ENCODE measurements at places on chromosomes 2 and 18.

DNA sequence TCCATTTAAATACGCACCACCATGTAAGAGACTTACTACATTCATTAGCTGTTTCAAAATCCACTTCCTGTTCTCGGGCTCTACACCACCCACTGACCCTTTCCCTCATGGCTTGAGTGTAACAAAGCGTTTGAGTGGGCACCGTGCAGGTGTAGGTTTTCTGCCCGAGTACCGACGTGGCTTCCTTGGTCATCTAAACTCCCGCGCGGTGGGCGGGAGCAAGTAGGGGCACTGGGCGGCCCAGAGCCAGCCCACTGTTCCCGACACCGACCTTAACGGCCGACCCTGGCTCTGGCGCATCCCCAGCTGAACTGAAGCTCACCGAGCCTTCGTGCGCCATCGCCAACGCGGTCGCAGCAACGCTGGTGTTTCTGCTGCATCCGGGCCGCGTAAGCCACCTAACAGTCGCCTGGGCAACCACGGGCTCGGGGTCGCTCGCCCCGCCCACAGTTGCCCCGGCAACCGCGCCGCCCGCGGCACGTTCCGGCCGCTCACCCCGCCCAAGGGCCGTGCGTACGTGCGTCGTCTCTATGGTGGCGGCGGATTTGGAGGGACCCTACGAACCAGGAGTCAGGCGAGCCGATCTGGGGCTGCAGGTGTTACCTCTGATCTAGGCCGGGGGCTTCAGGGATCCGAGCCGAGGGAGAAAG, at the start of the genes C2orf81 and WDR54:
C2orf81 (minus strand) TSS at position 399 of the 650 bp plus-strand sequence; CDS start at position 340, 59 bp downstream.
WDR54 (plus strand) TSS at position 510 of the 650 bp plus-strand sequence. CDS start 424 bp downstream, outside the sequence.
- DNase-seq: peak; percentile 90

DNA sequence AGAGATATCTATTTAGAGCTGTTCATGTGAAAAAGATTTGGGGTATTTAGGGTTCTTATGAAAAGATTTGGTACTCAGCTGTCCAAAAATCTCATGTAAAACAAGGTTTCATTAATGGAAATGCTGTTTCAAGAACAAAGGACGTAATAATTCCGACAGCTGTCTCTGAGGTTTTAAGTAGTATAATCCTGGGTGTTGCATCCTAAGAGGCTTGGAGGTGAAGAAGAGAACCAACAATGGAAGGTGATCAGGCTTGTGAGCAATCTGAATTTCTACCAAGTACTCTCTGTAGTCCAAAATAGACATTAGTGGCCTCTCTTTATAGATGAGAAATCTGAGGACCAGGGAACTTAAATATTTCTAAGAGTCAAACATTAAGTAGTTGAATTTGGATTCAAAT, 205.1 kb downstream of the BABAM2 start:
- DNase-seq: no peak

DNA sequence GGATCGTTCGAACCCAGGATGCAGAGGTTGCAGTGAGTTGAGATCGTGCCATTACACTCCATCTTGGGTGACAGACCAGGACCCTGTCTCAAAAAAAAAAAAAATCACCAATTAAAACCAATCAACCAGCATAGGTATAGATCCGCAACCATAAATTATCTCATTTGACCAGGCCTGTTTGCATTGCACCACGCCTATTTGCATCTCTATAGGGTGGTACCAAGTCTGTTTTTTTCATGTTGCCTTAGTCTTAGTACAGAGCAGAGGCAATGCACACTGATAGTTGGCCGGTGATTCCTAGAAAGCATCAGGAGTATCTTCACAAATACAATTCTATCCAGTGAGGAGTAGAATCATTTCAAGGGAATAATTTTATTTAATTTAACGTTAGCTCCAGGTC, 9.3 kb upstream of the NPC1 start:
- DNase-seq: no peak

- no peak for DNase-seq
These were observed 296.9 kb downstream of the KCNJ3 start for GRCh38 chr2:154995361-154995760.

- DNase-seq: no peak
These were observed 95.7 kb upstream of the SERTAD2 start for GRCh38 chr2:64749446-64749845.

GRCh38 chr2:66579186-66580126, 144.5 kb downstream of the MEIS1 start:
- no peak for DNase-seq

GRCh38 chr2:220057916-220058315, 430.5 kb downstream of the SLC4A3 start:
- DNase-seq: no peak

GRCh38 chr2:46815121-46815802, 100.3 kb downstream of the MCFD2 start:
- DNase-seq: no peak

DNA sequence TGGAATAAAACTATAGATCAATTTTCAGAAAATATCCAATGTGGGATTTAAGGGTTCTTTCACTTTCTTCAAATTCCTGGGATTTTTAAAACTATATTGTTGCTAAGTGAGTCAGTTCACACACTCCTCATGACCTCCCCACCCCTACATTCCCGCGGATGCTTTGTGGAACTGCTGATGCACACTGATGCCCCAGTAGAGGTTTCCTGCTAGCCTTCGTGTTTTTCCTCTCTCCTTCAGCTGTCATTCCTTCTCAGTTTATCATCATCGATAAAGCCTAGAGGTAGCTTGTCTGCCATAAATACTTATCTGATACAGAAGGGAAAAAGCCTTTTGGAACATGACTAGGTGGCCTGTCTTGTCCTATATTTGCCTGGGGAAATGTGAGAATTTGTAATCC, 67.4 kb upstream of the GALNT5 start:
- no peak for DNase-seq

GRCh38 chr2:233817361-233817911, 36.9 kb downstream of the HJURP start:
- DNase-seq: no peak

DNA sequence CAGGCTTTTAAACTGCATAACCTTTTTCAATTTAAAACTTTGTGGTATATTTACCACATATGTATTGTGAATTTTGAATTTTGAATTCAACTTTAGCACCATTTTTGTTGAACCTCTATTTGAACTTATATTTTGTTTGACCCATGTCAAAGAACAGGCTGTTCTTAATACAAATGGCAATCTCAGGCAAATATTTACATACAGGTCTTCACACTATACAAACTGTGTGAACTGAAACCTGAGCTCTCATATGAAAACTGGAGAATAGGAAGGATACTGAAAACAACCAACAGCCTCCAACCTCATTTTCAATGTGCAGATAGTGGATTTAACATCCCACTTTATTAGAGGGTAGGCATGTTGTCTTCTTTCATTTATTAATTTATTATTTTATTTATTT, 491.8 kb downstream of the KCNJ3 start:
- no peak for DNase-seq

GRCh38 chr2:27954771-27955383, 64.3 kb downstream of the BABAM2 start:
- DNase-seq: peak; percentile 39

GRCh38 chr2:216713691-216714336, 18.5 kb upstream of the IGFBP5 start:
- no peak for DNase-seq

GRCh38 chr18:54209471-54210180, 14.8 kb downstream of the MBD2 start:
- no peak for DNase-seq

DNA sequence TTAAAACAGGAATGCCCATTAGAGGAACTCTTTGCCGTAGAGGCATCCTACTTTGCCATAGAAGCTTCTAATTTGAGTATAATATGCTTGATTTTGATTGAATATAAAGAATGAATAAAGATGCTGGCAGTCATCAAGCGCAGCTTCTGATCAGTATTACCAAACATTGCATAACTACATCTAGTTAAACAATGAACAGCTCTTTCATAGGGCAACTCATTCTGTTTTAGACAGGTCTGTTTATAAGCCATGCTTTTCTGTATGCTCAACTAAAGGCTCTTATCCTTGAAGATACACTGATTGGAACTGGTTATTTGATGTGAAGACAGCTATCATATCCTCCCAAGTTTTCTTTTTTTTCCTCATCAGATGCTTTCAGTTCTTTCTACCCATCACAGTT, 122.6 kb upstream of the FAM117B start:
- no peak for DNase-seq

GRCh38 chr2:112692918-112693317, 27.9 kb upstream of the NT5DC4 start:
- no peak for DNase-seq

GRCh38 chr2:236768393-236769140, 198.9 kb downstream of the ACKR3 start:
- DNase-seq: no peak

- DNase-seq: no peak
These were observed 884 bp downstream of the PROM2 start for GRCh38 chr2:95275151-95275515.

GRCh38 chr2:47654790-47655562, 128.0 kb upstream of the MSH6 start:
- DNase-seq: no peak

All from T1000 (cell line).